ENCODE measurements at places on chromosomes 12 and 14.

GRCh38 chr14:83611906-83612390, 1918.0 kb upstream of the FLRT2 start:
- DNase-seq: no peak

- peak; percentile 88 for DNase-seq
Measured at GRCh38 chr12:116406529-116406928, 129.0 kb upstream of the MED13L start.

- no peak for DNase-seq
Measured at GRCh38 chr14:45144658-45145057, 8.9 kb downstream of the FANCM start.

DNA sequence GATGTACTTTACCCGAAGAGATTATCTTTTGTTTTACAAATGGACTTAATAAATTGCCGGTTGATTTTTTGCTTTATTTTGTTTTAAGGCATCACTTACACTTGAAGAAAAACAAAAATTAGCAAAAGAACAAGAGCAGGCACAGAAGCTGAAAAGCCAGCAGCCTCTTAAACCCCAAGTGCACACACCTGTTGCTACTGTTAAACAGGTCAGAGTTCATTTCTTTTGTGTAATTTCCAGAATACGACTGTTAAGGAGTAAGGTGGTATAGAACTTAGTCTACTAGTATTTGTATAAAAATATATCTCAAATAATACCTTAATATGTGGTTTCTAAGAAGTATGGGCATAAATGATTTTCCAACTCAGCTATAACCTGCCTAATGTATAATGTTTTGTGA, 19.6 kb upstream of the SLC17A8 start:
- DNase-seq: no peak

DNA sequence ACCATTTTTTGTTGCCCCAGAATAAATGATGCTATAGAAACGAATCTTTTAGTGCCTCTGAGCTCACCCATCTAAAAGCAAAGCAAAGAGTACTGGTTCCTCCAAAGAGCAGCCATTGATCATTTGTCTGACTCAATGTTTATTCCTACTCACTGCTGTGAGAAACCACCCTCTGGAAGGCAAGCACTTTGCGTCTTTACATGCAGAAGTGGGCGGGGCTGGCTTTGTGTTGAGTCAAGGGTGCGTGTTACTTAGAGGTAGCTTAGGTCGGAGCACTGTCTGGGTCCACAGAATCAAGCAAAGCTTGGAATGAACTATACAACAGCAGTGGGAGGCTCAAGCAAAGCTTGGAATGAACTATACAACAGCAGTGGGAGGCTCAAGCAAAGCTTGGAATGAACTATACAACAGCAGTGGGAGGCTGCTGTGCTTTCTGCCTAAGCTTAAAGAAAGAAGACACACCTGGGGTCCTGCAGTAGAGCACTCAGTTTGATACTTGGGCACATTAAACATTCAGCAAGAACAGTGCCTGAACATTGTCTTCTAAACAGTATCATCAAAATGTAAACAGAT, 77.2 kb upstream of the PRICKLE1 start:
- DNase-seq: no peak

GRCh38 chr12:62878211-62878610, 56.7 kb downstream of the PPM1H start:
- no peak for DNase-seq

DNA sequence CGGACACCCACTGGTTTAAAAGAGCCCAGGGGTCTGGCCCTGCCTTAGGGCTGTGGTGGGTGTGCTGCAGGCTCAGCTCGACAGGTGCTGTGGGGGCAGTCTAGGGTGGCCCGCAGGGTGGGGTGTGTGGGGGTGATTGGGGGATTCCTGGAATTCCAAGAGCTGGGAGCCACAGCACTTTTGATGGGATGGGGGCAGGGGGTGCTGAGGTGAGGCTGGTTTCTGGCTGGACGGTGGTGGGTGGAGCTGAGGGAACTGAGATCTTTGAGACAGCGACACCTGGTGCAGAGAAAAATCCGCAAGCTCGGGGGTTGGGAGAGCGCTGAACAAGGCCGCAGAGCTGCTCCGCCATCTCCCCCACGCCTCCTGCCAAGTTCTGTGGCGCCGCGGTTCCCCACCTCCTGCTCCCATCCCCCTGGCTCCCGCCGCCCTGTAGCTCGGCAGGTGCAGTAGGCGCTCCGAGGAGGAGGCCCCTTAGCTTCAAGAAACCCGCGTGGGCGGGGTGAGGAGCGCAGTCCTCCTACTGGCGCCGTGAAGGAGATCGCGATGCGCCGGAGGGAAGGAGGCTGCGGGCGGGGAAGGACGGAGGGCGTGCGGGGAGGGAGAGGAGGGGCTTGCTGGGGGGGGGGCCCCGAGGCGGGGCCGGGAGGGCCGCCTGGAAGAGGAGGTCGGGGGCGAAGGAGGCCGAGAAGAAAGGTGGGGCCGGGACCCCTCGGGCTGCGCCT, 1.3 kb upstream of the TEDC1 start:
- DNase-seq: peak; percentile 43

DNA sequence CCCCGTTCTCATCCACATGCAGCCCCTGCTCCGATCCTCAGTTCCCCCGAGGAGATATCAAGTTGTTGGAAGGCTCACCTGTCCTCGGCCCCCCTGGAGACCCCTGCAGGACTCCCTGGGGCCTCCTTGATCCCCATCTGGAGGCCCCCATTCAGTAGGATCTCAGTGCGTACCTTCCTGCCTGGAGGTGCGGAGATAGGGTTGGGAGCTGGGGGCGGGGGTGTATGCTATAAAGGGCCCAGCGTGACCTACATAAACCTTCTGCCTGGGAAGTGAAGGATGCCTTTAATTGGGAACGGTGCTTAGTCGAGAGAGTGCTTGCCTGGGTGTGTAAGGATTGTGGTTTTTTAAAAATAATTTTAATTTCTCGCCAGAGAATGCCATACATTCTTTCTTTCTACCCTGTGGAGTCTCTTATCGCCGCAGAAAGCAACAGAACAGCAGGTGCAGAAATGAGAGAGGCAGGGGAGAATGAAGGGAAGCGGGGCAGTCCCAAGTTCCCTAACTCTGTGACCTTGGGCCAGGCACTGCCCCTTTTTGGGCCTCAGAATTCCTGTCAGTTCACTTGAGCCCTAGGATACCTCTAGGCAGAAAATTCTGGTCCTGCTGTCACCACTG, 153.7 kb downstream of the TSPAN9 start:
- no peak for DNase-seq

DNA sequence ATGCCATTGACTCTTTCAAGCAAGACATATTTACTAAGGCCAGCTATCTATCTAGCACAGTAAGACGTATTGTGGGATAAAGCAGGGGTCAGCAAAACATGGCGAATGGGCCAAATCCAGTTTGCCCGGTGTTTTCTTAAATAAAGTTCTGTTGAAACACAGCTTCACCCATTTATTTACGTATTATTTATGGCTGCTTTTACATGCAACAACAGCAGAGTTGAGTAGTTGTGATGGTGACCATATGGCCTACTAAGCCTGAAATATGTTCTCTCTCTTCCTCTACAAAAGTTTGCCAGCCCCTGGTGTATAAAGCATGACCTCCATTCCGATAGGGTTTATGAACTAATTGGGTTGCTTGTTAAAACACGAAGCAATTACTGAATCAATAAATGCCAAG, 322.1 kb downstream of the CCDC91 start:
- DNase-seq: no peak

DNA sequence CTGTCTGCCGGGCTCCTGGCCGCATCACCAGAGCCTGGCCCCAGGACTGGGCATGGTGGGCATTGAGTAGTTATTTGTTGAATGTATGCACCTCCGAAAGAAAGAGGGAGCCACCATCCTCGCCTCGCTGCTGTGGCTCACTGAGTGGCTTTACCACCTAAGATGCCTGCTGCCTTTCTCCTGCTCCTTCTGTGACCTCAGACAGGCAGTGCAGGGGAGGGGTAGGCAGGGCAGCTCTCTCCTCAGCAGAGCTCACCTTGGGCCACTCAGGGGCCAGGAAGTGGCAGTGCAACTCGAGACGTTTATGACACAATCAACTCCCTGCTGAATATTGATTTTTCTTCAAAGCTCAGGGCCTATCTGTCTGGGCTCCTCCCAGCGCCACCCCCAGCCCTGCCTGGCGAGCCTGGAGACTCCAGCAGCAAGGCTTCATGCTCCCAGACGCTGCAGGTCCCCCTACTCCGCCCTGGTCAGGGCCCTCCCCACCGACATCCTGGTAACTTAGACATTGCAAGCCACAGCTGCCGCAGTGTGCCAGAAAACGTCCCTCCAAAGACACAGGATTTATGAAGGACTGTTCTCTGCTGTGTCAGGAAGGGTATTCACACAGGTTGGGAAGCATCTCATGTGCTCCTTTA, 84.3 kb upstream of the DIO3 start:
- DNase-seq: no peak

- no peak for DNase-seq
Measured at GRCh38 chr14:101456246-101457175, 104.8 kb upstream of the DIO3 start.

DNA sequence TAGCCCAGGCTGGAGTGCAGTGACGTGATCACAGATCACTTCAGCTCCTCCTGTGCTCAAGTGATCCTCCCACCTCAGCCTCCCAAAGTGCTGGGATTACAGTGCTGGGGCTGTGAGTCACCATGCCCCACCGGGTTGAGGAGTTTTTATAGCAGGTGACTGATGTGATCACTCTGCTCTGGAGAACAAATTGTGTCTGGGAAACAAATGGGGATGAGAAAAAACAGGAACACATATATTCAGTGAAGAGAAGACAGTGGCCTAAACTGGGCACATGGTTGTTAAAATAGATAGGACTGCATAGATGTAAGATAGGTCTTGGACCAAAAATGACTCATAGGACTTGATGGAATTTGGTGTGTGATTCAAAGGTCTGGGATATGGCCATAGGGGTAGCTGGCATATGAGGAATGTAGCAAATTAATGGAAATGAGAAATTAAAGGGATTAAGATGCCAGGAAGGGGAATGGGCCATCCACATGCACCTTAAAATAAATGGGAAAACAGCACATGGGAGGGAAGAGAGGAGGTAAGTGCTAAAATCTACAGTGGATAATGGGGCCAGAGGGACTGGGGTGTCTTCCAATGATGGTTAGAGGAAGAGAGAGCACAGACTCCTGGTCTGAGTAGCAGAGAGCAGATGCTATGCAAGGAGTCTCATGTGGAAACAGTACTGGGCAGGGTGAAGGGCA, 11.2 kb downstream of the BCAT1 start:
- DNase-seq: no peak

Data from skeletal muscle cell (primary cell).